ENCODE measurements at places on chromosomes 5 and 9.
A peak's percentile ranks its signal among the peaks of the same experiment; 100 is the strongest.

DNA sequence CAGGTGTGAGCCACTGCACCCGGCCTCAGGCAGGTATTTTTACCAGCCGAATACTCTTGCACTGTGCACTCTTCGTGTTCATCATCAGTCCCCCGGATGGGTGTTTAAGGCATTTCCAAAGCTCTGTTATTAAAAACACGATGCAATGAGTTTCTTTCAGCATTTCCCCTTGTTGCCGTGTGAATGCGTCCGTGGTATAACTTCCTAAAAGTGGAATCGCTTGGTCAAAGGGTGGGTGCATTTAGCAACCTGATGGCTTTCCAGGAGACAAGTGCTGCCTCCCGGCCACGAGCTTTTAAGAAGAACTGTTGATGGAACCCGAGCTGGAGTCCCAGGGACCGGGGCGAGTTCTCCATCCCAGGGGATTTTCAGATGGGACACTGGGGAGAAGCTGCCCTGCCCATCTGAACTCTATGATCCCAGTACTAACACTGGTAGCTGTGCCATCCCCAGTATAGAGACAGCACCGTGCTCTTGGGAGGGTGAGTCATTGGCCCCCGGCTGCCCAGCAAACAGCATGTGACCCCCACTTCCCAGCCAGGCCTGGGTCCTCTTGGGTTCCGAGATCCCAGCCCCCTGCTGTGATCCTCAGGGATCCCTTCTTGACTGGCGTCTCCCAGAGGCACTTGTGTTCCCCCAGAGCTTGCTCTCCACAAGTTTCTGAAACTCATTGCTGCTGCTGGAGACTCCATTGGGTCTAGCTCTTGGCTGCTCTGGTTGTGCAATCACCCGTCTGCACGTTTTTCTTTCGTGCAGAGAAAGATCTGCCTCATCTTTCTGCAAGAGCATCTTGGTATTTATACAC is 169.5 kb upstream of the IER5L start:
- DNase-seq: peak; percentile 39

- no peak for DNase-seq
These were observed 113.6 kb downstream of the NR6A1 start for GRCh38 chr9:124657516-124657915.

- no peak for DNase-seq
These were observed 30.3 kb downstream of the MAN2A1 start for GRCh38 chr5:109719978-109720377.

DNA sequence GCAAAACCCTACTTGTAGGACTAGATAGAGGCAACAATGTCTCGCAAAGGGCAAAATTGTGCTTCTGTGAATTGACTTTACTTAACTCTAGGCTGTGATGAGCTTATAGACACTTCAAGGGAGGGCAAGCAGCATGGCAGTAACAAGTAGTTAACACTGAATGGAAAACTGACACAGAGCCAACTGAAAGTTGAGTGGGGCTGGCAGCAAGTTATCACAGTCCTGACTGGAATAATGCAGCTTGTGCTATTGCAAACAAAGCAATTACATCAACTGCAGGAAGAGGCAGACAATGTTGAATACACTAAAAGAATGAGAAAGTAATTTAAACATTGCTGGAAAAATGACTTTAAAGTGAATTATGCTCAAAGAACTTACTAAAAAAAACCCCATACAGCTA is 62.2 kb downstream of the RNF38 start:
- DNase-seq: no peak

DNA sequence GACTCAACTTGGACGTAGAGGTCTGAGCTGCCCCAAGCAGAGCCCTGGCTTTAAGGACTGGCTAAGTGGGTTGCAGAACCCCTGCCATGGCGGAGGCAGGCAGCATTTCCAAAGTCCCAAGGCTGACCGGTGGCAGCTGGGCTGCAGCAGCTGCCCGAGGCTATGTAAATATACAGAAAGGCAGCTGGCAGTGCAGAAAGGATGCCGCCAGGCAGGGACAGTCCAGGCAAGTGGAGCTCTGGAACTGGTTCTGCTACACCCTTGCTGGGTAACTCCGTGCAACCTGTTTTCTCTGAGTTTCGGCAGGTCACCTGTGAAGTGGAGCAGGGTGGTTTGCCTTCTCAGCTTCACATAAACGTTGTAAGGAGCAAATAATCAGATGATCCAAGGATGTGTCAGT is 46.0 kb downstream of the SHB start:
- no peak for DNase-seq

GRCh38 chr5:180341595-180341994 is 11.5 kb downstream of the GFPT2 start:
- DNase-seq: no peak

GRCh38 chr5:95583992-95584391 is 29.1 kb downstream of the ARSK start:
- no peak for DNase-seq

- DNase-seq: no peak
These were observed 7.3 kb upstream of the CTSV start for GRCh38 chr9:97046228-97046627.

- no peak for DNase-seq
These were observed 322.5 kb downstream of the CDK5RAP2 start for GRCh38 chr9:120257483-120257882.

DNA sequence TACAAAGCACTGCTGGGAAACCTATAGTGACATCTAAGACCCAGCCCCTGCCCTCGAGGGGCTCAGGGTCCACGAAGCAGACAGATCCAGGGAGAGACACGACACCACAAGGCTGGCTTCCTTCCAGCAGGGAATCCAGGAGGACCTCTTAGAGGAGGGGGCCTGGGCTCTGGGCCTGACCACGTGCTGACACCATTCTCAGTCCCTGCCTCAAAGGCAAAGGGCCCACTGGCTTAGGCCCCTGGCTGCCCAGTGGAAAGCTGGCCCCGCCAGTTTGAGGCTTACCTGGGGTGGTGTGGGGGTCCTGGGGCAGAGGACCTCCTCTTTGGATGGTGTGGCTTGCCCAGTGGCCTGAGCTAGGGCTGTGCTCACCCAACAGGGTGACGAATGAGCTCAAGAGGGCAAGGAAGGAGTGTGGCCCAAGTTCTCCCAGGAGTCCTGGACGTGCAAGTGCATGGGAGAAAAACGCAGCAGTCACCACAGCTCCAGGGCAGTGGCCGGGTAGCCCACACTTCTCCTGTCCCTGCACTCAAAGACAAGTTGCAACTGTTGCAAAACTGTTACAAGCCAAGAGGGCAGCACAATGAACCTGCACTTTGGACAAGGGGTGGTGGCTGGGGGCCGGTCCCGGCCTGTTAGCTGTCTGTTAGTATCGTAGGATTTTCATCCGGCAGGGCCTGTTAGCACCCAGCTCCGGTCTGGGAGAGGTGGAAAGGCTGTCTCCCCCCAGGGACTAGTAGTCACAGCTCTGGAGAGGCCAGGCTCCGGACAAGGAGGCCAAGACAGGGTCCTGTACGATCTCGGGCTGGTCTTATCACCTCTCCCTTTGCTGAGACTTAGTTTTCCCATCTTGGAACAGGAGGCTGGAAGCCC is 1.5 kb upstream of the SARDH start:
- no peak for DNase-seq

DNA sequence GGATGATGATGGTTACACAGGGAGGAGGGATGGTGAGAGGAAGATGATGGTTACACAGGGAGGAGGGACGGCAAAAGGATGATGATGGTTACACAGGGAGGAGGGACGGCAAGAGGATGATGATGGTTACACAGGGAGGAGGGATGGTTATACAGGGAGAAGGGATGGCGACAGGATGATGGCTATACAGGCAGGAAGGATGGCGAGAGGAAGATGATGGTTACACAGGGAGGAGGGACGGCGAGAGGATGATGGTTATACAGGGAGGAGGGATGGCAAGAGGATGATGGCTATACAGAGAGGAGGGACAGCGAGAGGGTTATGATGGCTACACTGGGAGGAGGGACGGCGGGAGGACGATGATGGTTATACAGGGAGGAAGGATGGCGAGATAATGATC is 64.1 kb upstream of the FCN1 start:
- no peak for DNase-seq

DNA sequence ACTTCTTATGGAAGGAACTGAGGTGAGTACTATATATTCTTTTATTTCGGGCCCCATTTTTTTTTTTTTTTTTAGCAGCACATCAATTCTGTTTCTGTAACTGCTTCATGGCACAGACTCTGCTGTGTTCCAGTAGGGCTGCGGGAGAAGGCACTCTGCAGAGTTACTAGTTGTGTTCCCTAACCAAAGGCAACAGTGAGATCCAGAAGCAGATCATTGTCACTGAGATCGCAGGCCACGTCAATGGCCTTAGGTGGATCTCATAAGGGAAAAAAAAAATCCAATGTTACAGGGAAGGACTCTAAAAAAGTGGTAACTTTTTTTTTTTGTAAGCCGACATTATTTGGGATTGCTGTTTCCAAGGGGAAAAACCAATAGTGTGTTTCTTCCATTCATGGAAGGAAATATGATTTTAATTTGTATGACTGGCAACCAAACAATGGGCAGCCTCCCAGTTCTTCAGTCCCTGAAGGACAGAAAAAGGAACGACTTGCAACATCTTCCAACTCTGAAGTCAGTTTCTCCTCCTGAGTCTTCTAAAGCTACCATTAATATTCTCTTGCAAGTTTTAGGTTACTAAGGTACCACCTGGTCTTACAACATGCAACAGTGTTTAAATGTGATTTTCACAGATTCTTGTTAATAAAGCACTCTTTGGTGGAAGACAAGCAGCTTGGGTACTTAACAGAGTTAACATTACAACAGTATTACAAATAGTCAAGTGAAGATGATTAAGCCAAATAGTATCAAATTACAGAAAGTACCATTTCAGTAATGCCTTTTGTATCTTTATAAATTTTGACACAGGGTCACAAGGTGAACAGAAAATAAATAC is 52.8 kb downstream of the HABP4 start:
- peak; percentile 65 for DNase-seq

DNA sequence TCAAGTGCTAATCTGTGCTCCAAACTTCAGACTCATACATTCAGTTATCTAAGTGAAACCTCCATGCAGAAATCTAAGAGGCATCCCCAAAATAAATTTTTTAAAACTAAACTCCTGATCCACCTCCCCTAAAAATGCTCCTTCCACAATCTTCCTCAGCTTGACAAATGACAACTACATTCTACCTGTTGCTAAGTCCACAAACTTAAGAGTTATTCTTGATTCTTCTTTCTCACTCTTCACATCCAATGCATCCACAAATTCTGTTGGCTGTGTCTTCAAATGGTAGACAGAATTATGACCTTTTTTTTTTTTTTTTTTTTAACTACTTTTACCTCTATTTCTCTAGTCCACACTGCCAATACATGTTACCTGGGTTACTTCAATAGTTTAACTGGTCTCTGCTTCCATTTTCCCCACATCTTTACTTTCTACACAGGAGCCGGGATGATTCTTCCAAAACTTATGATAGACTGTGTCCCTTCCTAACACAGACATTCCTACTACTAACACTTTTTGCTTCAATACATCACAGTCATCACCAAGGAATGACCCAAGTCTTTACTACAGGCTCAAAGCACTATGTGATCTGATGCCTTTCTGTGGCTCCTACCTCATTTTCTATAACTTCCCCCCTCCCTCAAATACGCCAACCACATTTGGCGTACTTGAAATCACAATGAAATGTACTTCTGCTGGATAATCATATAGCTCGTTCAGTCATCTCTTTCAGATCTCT is 143.6 kb downstream of the PDE4D start:
- DNase-seq: no peak

GRCh38 chr5:108634010-108634616 is 113.6 kb upstream of the FER start:
- DNase-seq: no peak

DNA sequence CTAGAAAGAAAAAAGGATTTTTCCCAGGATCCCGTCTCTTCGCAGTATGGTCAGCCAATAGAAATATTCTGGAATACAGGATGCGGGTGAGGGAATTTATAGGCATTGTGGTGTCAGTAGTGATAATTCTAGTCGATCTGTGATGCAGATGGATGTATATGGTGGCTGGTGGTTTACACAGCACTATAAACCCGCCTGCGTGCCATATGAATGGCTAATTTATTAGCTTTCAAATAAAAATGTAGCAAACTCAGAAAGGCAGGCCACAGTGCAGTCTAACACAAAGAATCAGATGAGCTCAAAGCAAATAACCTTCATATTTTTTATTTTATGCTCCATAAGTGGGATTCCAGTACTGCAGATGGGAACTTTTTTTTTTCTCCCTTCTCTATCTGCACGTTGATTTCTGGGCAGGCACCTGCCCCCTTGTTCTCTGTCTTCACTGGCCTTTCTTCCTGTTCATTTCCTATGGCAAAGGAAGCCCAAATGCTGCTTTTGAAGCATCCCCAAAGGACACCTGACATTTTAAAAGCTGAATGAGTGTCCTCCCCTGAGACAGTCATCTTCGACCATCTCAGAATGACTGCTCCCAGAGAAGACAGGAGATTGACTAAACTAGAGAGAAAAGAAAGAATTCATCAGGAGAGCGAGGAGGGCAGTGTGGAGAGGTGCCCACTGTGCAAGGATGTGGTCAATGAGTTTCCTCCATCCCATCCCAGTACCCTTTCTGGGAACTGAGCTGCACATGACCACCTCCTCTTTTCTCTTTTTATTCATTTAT is 52.1 kb downstream of the SEMA6A start:
- no peak for DNase-seq

DNA sequence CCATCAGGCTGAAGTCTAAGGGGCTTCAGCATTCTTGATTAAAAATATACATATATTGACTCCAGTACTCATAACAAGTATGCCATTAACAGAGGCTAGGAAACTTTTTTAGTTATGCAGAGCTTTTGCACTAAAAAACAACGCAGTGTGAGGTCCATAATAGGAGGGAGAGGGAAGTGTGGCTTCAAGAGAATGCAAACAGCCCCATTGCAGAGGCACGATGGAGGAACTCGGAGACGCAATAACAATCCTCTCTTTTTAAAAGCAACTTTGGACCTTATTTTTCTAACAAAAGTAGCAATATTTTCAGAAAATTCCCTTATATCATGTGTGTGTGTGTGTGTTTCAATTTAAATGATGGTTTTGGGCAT is 150.0 kb upstream of the PTCH1 start:
- no peak for DNase-seq

DNA sequence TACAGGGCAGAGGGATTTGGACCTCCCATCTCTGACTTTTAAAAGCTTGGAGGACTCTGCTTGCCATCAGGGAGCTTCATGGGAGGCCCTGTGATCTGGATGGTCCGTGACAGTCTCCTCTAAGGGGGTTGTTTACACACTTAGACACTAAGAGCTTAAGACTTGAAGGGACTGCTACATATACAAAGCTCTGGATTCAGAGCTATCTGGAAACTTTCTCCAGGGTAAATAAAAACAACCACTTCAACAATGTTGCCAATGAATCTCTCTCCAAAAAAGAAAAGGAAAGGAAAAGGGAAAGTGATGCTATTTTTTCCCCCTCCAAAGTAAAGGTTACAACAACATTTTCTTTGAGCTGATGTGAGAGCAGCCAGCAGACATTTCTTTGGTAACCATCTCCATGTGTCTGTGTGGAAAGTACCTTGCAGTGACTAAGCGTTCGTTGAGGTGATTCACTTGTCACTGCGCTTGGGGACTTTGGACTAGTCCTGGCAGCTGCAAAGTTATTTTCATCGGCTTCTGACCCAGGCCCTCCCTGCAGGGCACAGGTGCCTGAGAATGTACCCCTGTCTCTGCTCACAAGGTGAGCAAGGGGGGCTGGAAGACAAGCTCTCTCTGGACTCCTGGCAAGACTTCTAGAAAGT is 262.1 kb upstream of the KLF4 start:
- DNase-seq: peak; percentile 67

- no peak for DNase-seq
These were observed 87.3 kb upstream of the WWC1 start for GRCh38 chr5:168204165-168204564.
